NCI-H1105 (cell line): ENCODE measurements at places on chromosomes 5 and 9.
A peak's percentile ranks its signal among the peaks of the same experiment; 100 is the strongest.

DNA sequence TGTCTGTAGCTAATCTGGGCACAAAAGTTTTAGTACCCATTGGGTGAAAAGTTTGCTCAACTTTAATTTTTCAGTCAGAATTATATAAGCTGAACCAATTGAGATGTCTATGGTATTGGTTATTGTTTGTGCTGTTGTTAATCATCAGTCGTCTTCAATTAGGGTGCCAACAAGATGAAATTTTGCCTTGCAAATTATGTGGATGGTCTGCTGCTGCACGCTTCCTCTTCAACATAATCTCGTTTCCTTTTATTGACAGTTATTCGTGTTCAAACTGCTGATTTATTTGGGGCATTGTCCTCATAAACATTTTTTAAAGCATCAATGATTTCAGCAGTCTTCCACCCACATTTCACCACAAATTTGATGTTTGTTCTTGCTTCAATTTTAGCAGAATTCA, 194.0 kb downstream of the HTR1A start:
- DNase-seq = no peak

DNA sequence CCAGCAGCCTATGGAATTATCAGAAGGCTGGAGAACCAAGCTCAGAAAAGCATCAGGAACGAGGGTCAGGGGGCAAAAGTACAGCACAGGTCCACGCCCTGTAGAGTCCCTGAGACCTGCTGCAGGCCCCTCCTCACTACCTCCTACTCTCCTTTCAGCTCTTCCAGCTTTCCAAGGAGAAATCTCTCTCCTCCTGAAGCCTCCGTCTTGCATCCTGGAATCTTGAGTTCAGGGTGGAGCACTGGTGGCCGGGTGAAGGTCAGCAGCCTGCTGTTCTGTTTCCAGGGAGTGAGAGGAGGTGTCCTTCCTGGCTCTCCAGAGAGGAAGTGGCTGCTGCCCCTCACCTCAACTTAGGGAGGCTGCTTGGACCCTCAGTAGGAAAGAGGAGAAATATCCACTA, 342.3 kb downstream of the ZSWIM6 start:
- no peak for DNase-seq

DNA sequence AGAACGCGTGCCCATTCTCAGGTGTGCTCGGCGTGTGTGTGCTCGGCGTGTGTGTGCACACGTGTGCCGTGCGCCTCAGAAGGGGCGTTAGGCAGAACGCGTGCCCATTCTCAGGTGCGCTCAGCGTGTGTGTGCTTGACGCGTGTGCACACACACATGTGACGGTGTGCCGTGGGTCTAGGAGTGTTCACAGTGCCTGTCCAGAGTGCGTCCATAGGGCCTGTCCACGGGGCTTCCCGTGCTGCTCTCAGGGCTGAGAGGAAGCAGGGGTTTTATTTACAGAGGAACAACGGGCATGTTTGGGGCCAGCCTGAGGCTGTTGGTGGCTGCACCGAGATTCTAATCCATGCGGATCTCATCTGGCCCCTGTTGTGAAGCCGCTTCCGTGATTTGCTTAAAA, 14.2 kb upstream of the AHRR start:
- DNase-seq = no peak

DNA sequence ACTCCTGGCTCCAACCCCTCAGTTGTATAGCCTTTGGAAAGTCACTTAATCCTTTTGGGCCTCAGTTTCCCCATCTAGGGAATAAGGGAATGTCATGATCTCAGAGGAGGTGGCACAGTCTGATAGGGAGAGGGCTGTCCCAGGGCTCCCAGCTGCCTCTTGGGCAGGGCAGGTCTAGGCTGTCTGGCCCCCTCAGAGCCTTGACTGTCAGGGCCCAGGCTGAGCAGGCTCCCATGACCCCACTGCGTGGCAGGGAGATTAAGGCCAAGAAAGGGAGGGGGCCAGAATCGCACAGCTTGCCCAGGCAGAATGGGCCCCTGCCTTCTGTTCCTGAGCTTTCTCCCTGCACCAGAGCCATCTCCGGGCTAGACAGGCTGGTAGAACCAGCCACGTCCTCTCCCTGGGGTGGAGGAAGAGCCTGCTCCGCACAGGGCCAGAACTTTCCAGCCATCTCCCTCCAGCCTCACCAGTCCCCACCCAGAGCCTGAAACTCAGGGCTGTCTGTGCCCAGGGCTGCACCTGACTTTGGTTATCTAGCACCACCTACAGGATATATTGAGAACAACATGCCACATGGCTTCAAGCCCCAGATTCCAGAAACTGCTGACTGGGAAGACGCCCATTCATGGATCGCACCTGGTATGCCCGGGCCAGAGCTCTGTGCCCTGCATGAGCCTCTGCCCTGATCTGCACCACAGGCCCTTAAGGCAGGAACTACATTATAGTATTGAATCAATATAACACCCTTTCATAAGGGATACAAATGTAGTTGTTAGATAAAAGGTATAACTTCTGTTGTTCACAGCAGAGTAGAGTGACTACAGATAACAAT, 32.1 kb downstream of the NAIF1 start:
- peak; percentile 71 for DNase-seq

DNA sequence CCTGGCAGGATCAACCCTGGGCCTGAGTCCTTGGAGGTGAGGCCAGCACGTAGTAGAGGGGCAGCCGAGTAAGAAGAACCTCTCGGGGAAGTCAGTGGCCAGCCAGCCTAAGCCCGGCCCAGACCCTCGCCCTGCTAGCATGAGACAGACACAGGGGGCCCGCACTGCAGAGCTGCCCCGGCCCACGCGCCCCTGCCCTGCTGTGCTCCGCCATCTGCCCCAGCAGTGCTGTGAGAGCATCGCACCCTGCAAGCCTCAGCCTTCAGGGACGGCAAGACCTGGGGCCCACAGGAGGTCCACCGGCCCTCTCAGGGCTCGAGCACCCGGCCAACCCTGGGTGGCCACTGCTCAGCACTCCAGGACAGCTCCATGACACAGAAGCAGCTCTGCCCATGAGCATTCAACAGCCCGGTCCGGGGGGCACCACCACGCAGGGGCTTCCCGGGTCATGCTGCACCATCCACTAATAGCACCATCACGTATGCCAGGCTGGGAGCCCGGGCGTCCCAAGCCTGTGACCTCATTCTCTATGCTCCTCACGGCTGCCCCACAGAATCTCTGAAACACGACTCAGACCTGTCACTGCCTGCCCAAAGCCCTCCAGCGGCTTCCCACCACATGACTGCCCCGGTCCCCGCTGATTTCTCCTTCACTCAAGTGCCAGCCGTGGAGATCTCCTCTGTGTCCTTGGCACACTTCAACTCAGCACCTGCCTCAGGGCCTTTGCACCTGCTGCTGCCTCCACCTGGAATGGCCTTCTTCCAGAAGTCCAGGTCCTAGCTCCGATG, 38.1 kb downstream of the ADAMTS2 start:
- no peak for DNase-seq

DNA sequence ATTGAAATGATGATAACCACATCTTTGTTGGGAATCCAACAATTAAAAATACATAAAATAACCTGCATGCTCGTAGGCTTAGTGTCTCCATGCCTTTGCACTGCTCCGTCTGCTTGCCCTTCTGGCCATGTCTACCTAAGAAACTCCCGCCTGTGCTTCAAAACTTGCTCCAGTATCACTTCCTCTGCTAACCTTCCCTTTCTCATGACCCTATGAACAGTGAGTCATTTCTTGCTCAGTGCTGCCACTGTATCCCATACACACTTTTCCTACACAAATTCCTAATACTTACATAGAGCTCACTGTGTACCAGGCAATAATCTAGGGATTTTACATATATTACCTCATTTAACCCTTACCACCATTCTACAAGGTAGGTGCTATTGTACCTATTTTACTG, 33.5 kb downstream of the TMEM245 start:
- no peak for DNase-seq

DNA sequence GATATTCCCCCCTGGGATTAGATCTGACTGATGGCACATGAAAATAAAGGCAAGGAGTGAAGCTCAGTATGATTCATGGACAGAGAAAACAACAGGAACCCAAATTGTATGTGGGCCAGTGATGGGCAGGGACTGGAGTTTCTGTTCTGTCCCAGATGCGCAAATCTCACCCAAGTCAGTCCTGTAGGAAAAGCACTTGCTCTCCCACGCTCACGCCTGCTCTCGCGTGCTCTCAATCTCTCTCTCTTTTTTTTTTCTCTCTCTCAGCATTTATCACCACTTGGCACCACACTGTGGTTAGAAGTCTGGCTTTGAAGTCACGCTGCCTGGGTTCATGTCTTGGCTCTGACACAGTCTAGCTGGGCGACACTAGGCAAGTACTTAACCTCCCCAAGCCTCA, 106.5 kb upstream of the LRRTM2 start:
- DNase-seq = no peak

- no peak for DNase-seq
Measured at GRCh38 chr5:23012842-23013241, 159.7 kb upstream of the CDH12 start.

- no peak for DNase-seq
Measured at GRCh38 chr9:72509053-72509452, 12.4 kb upstream of the TMC1 start.

GRCh38 chr5:137760719-137761516, 6.8 kb upstream of the HNRNPA0 start:
- DNase-seq = no peak

- no peak for DNase-seq
Measured at GRCh38 chr9:87195306-87195705, 248.0 kb upstream of the GAS1 start.

DNA sequence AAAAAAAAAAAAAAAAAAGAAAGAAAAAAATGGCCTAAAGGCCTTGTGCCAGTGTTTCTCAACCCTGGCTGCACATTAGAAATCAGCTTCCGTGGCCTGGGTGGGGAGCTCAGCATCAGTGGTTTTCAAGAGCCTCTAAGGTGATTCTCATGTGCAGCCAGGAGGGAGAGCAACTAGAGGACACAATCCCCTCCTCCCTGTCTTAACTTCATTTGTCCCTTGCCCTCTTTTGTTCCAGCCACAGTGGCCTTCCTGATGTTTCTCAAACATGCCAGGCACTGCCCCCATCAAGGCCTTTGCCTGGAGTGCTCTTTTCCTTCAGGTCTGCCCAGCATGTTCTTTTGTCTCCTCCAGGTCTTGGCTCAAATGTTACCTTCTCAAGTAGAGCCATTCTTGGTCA, 42.4 kb downstream of the HOMER1 start:
- DNase-seq = no peak

- DNase-seq = no peak
Measured at GRCh38 chr5:148857474-148857873, 31.1 kb downstream of the ADRB2 start.

DNA sequence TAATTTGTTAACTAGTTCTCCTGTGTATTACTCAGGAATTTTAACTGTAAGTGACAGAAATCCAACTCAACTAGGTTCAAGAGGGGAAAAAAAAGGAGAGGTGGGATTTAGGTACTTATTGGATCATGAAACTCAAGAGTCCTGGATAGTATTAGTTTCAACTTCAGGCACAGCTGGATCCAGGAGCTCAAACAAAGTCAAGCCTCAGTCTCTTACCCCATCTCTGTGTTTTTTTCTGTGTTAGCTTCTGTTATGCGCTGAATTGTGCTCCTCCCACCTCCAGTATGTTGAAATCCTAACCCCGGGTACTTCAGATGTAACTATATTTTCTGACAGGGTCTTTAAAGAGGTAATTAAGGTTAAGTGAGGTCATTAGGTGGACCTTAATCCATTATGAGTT, 53.5 kb downstream of the SMIM23 start:
- no peak for DNase-seq

DNA sequence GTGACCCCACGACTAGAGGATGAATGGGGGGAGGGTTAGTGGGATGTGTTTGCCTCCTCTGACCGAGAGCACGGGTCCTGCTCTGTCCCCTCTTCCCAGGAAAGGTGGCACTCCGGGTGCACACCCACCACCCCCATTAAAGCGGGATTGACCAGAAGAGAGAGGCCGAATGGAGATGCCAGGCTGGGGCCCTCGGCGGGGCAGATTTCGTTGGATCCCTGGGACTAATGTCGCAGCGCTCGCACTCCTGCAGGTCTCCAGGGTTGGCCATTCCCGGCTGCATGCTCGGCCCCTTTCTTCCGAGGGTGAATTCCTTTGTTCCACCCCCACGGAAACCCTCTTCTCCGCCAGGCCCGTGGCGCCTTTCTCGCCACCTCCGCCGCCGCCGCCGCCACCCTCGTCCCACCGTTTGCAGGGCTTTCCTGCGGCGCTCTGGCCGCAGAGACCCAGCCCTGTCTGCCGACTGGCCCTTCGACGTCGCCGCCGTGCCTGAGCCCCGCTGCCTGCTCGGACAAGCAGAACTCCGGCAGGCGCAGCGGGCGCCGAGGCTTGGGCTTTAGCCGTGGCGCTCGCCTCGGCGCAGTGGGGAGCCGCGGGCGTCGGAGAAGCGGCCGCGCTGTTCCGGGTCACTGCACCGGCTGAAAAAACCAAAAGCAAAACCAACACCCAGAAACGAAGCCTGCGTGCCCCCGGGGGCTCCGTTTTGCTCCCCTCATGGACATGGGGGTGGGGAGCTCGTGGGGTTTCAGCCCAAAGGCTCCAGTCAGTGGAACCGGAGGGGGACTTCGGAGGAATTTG, 11.8 kb downstream of the LMX1B start:
- no peak for DNase-seq

GRCh38 chr5:106691701-106692100, 979.0 kb downstream of the EFNA5 start:
- no peak for DNase-seq

- no peak for DNase-seq
Measured at GRCh38 chr5:16987776-16988175, 51.7 kb upstream of the MYO10 start.

DNA sequence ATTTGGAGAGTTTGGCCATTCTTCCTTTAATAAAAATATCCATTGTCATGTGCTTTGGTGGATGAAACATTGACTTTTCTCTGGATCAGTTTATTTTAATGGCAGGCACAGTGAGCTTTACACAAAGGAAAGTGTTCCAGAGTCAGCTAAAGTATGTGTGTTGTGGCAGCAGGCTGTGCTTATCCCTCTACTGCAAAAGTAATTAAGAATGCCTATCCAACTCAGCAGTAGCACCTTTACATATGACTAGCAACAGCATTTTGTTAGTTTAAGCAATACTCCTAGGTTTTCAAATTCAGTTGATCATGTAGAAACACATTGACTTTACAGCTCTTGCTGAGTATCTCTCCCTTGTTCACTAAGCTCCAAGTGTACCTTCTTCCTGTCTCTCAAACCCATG, 730.5 kb upstream of the RGMB start:
- DNase-seq = no peak

- DNase-seq = no peak
Measured at GRCh38 chr5:142886211-142886610, 116.0 kb downstream of the ARHGAP26 start.

DNA sequence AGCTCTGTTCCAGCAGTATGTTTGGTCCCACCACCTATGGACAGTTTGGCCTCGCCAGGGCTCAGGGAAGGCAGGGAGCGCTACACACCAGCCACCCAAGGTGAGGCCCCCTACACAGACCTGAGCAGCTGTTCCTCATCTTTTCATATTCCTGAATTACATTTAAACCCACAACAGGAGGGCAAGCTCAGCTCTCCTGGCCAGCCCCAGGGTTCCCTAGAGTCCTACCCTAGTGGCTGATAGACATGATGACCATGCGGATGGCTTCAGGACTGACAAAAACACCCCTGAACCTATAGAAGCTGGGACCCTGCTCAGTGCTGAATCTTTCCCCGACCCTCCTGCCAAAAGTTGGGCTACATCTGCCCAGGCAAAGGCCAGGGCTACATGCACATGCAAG, 6.7 kb upstream of the FOXE1 start:
- DNase-seq = no peak
